ENCODE measurements at places on chromosomes 13 and 19.
A peak's percentile ranks its signal among the peaks of the same experiment; 100 is the strongest.

DNA sequence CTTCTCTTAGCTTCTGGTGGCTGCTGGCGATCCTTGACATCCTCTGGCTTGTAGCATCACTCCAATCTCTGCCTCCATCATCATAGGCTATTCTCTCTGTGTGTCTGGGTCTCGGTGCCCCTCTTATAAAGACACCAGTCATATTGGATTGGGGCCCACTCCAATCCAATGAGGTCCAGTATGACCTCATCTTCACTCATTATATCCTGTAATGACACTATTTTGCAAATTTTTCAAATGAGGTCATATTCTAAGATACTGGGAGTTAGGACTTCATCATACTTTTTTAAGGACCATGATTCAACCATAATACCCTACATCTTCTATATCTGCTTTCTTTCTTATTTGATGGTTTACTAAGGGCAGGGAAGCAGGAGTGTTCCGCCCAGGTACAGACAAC lies 12.0 kb upstream of the SLC46A3 start:
- DNase-seq, result no peak

DNA sequence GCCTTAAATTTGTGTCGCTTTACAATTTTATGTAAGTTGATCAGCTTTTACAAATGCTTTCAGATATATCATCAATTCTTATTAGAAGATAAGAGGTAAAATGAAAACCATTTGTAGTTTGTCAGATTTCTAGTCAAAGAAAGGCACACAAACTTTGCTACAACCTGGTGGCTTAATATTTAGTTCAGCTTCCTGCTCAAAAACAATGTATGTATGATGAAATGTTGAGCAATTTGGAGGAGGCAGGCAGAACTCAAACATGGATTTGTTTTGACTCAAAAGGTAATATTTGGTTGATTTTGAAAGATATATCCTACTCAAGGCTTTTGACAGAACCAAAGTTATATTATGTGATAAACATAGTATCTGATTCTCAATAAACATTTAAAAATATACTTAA lies 24.2 kb downstream of the NEK5 start:
- peak; percentile 40 for DNase-seq

DNA sequence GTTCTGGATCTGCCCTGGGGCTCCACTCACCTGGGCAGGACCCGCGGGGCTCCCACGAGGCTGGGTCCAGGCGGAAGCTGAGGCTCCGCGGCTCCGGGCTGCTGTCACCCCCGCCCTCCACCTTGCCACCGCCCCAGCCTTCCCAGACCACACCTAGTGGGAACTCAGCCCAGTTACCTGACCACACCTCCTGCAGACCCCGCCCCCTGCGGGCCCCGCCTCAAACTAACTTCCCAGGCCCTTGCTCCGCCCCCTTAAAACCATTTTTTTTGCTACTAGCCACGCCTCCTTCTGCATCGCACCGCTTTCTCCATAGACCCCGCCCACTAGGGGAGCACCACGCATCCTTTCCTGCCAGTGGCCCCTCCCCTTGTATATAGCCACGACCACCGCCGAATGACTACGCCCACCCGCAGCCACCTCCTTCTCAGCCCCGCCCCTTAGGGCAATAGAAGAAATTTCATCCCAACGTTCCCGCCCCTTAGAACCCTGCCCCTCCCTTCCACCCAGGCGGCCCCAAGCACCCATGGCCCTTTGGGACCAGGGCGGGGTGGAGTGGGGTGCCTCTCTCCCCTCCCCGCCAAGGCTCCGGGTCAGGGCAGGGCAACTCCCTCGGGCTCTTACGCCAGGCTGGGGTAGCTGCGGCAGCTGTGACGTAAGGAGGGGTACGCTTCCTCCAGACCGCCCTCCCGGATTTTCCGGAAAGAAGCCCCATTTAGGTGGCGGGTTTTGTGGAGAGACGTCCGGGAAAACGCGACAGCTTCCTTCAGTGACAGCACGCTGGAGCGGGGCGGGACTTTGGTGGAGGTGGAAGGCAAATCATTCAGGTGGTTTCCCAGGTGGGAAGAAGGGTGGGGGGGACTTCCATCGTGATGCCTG lies at the start of gene SH2D3A:
TSS of gene SH2D3A (minus strand) at position 79 of the 879 bp plus-strand sequence. CDS start 3,687 bp downstream, outside the sequence.
- peak; percentile 21 for DNase-seq

- peak; percentile 48 for DNase-seq
Measured at GRCh38 chr13:79435561-79435990, 29.5 kb upstream of the RBM26 start.

DNA sequence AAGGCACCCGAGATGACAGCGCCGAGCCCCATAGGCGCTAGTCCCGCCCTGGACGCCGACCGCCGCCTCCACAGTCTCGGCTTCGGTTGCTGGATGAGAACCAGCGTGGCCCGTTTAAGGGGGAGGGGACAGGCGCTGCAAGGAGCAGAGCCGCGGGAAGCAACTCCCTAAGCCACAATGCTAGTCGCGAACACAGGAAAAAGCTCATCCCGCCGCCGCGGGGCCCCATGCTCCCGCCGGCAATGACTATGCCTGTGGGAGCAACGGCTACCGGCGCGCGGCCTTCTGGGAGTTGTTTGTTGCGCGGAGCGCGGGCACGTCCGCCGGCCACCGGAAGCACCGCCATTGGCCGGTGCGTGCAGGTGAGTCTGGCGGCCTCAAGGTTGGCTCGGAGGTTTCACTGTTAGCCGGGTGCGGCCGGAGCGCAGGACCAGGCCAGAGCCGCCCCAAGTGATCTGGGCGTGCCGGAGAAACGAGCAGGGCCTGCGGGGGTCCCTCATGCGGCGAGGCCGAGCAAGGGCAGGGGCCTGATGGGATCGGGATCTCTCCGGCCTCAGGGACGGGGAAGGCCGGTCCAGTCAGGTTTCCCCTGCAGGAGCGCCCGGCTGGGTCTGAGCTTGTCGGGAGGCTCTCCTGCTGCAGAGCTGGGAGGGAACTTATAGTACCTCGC lies at the start of gene ZNF544:
TSS of gene ZNF544 (plus strand) at position 330 of the 670 bp plus-strand sequence. CDS start 15,110 bp downstream, outside the sequence.
- peak; percentile 77 for DNase-seq

GRCh38 chr13:36681894-36682624 lies 8.2 kb downstream of the SERTM1 start:
- DNase-seq, result no peak

- DNase-seq, result peak; percentile 8
Measured at GRCh38 chr13:94534166-94534565, 54.7 kb upstream of the DCT start.

DNA sequence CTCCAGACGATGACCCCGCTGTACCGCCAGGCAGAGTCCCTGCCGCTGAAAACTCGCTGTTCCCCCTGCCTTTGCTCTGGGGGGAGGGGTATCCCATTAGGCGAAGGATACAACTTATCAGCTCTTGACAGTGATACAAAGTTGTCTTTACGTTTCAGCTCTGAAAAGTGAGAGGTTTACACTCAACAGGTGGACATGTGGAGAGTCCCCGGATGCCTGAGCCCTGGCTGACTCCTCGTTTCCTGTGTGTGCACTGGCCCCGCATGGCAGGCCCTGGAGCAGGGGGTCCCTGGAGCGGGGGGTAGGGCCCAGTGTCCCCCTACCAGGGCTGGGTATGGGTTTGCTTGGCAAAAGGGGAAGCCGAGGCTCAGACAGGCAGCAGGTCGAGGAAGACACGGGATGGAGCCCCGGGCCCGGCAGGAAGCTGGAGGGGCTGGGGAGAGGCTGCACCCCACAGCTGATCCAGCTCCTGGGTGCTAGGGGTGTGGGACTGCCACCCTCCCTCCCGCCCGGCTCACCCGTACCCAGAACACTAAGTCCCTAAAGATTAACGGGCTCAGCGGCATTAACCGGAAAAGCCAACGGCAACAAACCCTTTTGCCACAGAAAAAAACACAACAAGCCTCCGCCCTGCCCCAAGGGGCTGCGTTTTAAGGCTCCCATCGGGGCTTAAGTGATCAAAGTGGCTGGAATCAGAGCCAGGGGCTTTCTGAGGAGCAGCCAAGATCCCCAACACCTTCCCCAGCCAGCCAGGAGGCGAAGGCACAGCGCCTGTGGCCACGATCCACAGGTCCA lies 5.6 kb downstream of the TCF3 start:
- DNase-seq, result no peak

DNA sequence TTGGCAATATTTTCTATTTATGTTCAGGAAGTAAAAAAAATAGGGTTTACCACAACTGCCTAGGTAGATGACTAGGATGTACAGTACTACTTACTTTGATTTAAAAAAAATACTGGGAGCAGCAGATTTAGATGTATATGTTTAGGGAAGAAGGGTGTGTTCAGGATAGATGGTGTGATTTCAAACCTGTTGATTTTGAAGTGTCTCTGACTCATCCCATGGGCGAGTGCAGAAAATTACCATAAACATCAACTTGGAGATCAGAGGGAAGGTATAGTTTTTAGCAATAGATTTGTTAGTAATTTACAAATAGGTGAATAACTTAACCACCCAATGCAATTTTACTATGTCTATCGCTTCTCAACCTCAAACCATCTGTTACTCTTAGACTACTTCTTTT lies 214.8 kb downstream of the NDFIP2 start:
- DNase-seq, result no peak

DNA sequence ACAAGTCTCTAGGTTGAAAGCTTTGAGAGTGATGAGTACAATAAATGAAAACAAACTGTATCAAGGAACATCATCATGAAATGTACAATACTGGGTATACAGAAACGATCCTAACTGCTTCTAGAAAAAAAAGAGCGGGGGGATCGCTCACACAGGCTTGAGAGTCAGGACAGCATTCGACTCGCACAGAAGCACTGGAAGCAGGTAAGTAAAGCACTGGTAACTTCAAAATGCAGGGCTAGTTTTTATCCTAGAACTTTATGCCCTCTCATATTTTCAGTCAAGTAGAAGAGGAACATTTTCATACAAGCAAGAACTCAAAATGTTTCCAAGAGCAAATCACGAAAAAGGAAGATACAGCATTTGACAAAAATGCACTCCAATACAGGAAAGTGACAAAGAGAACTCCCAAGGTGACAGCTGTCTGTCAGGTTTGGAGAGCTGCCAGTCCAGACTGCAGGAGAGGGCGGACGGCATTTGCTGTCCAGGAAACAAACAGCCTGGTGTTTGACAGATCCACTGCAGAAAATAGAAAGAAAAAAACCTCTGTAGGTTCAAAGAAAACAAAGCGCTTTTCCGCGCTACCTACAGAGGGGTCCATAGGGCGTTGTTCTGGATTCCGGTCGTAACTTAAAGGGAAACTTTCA lies 58.2 kb upstream of the XPO4 start:
- no peak for DNase-seq

DNA sequence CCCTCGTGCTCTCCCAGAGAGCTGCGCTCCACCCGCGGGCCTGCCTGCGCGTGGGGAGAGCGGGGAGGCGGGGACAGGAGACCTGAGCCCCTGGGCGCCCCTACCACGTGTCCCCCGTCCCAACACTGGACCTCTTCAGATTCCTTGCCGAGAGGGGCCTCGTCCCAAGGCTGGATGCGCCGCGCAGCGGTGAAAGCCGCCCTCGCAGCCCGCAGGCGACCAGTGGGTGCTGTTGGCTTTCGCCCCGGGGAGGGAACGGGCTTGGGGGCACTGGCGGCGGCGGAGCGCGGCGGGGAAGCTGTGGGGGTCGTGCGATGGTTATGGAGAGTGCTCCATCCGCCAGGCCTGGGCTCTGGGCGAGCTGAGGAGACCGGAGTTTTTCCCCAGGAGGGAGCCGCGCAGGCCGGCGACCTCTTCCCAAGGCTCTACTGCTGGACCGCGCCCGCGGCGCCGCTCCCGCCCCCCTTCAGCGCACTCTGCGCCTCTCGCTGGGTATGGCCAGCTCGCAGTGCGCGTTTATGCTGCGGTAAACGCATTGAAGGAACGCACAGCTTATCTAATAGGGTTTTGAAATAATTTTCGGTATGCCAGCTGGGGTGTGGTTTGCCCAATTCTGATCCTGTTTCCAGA lies 17.2 kb upstream of the RNF17 start:
- no peak for DNase-seq

GRCh38 chr13:39201180-39201579 lies 162.9 kb downstream of the NHLRC3 start:
- DNase-seq, result peak; percentile 20

- DNase-seq, result no peak
Measured at GRCh38 chr13:34719060-34719875, 222.8 kb upstream of the NBEA start.

- no peak for DNase-seq
Measured at GRCh38 chr19:29785955-29786589, 25.7 kb upstream of the CCNE1 start.

GRCh38 chr13:113562085-113562749 lies 22.3 kb upstream of the TFDP1 start:
- peak; percentile 84 for DNase-seq

DNA sequence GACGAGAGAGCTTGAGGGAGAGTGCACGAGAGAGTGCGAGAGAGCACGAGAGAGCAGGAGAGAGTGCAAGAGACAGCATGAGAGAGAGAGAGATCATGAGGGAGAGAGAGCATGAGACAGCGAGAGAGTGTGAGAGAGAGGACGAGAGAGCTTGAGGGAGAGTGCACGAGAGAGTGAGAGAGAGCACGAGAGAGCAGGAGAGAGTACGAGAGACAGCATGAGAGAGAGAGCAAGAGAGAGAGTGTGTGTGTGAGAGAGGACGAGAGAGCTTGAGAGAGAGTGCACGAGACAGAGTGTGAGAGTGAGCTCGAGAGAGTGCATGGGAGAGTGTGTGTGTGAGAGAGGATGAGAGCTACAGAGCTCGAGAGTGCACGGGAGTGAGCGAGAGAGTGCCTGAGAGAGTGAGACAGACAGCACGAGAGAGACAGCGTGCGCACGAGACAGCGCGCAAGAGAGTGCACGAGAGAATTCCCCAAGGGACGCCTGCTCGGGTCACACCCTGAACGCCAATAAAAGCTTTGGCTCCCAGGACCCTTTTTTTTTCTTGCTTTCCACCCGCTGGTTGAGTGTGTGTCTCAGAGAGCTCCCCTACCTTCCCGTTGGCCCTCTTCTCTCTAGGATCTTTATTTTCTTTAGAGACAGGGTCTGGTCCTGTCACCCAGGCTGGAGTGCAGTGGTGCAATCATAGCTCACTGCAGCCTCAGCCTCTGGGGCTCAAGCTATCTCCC lies 3.7 kb downstream of the CD70 start:
- peak; percentile 26 for DNase-seq

DNA sequence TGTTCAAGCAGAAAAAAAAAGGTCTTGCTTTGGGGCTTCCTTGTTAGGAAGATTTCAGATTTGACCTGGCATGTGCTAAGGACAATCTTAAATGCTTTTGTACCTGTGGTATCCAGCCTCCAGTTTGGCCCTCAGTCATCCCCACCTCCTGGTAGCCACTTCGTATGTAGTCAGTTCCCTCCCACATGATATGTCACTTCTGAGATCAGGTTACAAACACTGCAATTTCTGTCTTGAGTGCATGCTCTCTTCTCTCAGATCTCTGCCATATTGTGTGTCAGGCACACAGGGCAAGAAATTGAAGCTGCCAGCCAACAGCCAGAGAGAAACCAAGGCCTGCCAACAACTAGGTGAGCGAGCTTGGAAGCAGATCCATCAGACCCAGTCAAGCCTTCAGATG lies 60.3 kb upstream of the STARD13 start:
- DNase-seq, result no peak
